ENCODE measurements at places on chromosomes 3 and 15.

GRCh38 chr3:47984075-47984728 is 32.0 kb downstream of the MAP4 start:
- peak; percentile 13 for DNase-seq

DNA sequence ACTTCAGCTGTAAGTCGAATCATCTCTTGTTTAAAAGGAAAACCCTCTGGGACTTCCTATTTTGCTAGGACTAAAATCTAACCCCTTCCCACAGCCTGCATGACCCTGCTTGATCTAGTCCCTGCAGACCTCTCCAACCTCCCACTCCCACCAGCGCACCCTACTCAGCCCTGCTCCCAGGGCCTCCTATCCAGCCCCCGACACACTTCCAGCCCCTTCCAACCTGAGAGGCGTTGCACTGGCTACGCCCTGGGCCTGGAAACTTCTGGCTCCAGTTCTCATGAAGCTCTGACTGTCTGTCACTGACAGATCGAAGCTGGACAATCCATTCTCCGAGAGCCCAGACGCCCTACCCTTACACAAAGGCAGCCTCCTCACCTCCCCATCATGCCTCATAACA is 21.8 kb downstream of the NTRK3 start:
- DNase-seq: no peak

DNA sequence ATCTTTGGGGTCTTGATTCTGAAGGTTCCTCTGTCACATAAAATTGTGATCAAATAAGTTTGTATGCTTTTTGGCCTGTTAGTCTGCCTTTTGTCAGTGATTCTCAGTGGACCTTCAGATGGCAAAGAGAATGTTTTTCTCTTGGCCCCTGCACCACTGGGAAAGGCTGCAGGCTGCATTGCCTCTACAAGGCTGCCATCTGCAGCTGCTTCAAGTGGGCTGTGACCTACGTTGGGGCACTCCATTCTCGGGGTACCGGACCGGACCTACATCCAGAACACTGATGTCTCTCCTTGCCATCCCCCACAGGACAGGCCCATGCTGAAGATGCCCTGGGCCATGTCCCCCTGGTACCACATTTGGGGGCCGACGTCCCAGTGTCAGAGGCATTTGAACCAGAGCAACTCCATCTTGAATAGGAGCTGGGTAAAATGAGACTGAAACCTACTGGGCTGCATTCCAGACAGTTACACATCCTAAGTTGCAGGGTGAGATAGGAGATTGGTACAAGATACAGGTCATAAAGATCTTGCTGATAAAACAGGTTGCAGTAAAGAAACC is 37.5 kb upstream of the MFGE8 start:
- no peak for DNase-seq

- no peak for DNase-seq
Observed at GRCh38 chr15:89625716-89626115, 29.6 kb downstream of the KIF7 start.

DNA sequence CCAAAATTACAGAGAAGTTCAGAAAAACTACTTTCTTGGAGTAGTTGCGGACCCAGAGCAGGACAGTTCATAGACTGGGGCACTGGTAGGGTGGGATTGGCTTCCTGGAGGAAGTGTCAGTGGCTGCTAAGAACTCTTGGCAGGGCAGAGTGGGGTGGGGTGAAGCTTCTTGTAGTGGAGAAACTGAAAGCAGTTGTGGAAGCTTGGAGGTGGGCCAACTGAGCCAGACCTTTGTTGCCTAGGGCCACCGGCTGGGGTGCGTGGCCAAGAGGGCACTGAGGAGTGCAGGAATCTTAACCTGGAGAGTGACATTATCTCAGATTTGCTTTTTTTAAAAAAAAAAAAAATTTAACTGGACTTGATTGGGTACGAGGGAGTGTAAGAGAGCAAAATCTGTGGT is 3.1 kb downstream of the KAT2B start:
- DNase-seq: no peak

DNA sequence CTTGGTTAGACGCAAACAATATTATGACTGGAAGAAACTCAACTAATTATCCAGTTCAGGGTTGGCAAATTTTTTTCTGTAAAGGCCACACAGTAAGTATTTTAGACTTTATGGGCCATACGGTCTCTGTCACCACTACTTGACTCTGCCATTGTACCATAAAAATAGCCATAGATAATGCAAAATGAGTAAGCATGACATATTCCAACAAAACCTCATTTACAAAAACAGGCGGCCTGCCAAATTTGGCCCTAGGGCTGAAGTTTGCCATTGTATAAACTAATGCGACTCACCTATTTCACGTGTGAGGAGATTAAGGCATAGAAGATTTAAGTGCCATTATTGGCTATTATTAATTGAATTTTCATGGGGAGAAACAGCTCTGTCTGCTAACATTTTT is 116.8 kb upstream of the CNTN6 start:
- no peak for DNase-seq

DNA sequence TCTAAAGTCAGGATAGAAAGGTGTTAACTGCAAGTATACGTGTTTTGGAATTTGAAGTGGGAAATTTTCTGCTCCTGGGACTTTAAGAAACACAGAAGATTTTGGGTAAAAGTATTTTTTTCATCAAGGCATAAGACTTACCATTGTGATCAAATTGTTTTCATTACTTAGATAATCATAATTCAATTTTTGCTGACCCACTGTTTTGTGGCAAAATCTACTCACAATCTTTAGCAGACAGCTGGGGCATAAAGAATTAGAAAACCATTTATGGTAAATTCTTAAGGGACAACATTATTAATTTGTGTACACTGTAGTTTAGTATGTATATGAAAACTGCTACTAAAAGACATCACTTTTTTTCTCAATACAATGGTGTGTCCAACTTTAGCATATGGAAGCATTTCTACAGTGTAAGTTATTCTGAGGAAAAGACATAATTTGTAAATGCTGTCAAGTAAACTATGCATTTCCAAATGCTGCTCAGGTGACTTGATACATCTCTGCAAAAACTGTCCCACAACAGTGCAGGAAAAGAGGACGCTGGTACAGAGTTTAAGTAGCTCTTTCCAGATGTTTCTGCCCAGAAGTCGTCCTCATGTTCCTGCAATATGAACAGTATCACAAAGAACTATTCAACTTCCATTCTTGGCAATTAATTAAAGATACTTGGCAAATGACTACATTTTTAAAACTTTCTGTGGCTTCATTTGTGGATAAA is 52.3 kb downstream of the THSD4 start:
- DNase-seq: no peak

- DNase-seq: no peak
Observed at GRCh38 chr15:38611228-38611627, 46.6 kb upstream of the RASGRP1 start.

DNA sequence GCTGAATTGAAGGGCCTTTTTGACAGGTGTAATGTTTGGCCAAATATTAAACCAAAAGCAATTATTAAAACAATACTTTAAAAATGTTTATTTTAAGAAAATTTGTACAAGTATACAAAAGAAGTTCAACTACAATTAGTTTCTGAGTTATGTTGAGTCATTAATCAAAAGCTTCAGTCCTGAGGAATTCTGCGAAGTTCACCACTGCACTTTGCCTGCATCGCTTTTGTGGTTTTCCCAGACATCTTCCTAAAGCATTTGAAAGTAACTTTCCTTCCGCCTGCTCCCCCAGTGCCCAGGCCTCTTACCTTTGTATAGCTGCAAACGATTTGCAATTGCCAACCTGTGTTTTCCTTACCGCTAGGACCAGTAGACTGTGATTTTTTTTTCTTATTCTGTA is 69.5 kb downstream of the KCNAB1 start:
- no peak for DNase-seq

GRCh38 chr3:59433546-59433945 is 383.7 kb upstream of the CFAP20DC start:
- DNase-seq: no peak

DNA sequence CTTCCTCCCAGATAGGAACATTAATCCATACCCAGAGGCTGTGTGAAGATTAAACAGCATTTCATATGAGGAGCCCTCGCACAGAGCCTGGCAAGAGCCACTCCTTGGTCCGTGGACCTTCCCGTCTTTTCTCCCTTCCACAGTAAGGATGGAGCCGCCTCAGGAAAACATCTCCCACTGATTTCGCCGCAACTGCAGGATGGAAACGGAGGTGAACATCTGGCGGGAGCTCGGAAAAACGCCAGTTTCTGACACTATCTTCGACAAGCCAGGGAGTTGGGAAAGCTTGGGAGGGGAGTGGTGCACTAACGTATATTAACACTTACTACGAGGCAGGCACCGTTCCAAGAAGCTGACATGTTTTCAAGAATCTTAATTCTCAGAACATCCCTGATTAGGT is 157.9 kb downstream of the XXYLT1 start:
- DNase-seq: no peak

DNA sequence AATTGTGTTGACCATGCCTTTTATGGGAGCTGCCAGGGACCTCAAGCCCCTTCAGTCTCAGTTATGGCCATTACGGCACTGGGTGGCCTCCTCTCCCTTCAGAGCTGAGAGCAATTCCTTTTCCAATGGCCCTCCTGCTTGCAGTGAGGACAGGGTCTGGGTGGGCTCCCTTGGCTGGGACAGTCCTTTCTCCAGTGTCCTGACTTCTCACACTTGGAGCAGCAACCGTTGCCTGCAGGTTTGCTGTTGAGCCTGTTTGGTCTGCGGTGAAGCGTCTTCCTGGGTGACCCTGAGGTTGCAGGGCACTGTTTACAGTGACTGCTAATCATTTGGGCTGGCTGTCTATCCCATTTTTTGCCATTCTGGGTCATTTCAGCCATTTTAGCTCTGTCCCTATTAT is 3.5 kb upstream of the CCDC80 start:
- DNase-seq: no peak

DNA sequence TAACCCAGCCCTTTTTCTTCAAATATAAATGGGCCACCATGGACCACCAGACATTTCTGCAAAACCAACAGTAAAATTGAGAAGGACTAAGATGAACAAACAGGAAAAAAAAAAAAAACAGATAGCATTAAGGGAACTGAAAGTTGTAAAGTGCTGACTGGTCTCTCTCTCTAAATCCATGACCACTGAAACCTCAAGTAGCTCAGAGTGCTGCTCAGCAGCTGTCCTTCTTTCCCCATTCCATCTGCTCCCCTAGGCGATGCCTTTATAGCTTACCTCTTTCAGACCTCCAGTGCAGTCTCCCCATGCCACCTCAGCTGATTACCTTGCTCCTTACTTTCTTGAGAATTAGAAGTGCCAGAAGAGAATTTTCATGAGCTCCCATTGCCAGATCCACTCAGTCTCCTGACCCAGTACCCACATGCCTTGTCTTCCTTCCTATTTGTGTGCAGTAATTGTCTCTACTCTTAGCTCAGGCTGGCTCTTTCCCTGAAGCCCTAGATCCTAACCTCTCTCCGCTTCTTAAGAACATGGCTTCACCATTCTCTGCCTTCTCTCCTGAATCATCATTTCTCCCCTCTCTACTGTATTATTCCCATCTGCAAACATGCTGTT is 23.9 kb upstream of the XIRP1 start:
- DNase-seq: no peak

- DNase-seq: no peak
Observed at GRCh38 chr3:18222686-18223085, 202.5 kb downstream of the SATB1 start.

GRCh38 chr3:118057086-118057485 is 977.6 kb downstream of the IGSF11 start:
- no peak for DNase-seq

- DNase-seq: no peak
Observed at GRCh38 chr3:10145685-10146084, 4.1 kb downstream of the VHL start.

DNA sequence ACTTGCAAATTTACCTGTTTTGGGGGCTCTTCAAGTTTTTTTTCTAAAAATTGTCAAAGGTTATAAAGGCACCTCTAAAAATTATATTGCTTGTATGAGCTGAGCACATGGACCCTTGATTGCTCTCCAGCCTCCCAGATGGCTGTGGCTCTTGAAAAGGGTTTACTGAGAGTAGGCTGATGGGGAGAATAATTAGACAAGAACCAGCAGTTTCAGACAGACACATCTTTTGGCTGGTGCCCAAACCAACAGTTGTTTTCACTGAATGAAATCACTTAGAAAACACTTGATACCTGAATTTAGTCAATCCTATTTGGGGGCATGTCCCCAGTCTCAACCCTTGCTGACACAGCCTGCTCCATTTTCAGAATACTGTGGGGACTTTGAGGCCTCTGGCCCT is 217.6 kb downstream of the KBTBD8 start:
- DNase-seq: no peak

GRCh38 chr3:5301651-5302297 is 114.3 kb downstream of the EDEM1 start:
- peak; percentile 58 for DNase-seq

DNA sequence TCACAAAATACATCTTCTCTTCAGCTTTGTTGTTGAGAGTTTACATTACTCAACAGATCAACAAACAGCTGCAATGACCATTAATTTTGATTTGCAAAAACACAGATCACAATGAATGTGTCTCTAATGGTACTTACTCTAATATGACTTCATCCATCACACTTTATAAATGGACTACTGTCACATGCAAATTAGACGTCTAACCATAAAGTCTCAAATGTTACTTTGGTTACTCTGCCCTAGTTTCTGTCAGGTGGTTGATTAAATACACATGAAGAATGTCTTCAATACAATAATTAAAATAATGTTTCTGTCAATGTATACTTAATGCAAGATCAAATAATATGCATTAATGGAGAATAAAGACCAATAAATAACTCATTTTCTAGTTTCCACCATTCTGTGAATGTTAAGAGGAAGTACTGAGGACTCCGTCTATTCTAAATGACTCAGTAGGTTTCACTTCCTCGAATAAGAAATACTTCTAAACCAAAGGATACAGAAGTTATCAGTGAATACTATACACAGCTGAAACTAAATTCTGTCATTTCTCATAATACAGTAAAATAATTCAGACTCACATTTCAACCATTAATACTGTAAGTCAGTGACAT is 145.8 kb downstream of the CBLB start:
- no peak for DNase-seq

- no peak for DNase-seq
Observed at GRCh38 chr15:42155546-42156242, 742 bp downstream of the PLA2G4F start.

DNA sequence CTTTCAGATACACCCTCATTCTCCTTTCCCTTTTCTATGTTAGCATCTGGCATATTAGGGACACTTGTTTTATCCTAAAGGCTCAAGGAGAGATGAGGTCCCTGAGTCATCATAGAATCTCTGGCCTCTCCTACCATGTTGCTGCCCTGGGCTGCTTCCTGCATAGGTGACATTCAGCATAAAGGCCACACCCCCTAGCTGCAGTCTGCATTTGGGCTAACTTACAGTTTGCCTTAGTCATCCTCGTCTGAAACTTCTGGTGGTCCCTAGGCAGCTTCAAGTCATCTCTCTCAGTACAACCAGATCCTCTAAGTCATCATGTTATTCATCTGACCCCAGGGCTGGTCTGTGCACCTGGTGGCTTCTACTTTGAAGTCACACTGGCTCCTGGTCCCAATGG is 982.7 kb upstream of the NR2F2 start:
- DNase-seq: no peak
